ENCODE measurements at places on chromosomes 5 and 9. TPM values are rescaled to one million over a fixed set of nuclear protein-coding genes. Genes with fewer than 3 reads are reported as not detected.

LCP2 gene
- total RNA-seq: not detected

CD14 gene
- not detected for total RNA-seq

FBXO38 gene
- 72.4 TPM for total RNA-seq

CFAP157 gene
- total RNA-seq: not detected

NR5A1 gene
- total RNA-seq: not detected

SFXN1 gene
- 86.6 TPM for total RNA-seq

TMEM174 gene
- not detected for total RNA-seq

ENG gene
- total RNA-seq: 209 TPM

ADGRD2 gene
- not detected for total RNA-seq

OXCT1 gene
- 26.1 TPM for total RNA-seq

SLC25A25 gene
- 22.5 TPM for total RNA-seq

ROPN1L gene
- 0.96 TPM for total RNA-seq

LHX6 gene
- 10.1 TPM for total RNA-seq

TNFSF15 gene
- 19.3 TPM for total RNA-seq

ATP10B gene
- not detected for total RNA-seq

KCNV2 gene
- not detected for total RNA-seq

LHX3 gene
- total RNA-seq: not detected

DTWD2 gene
- total RNA-seq: 2.9 TPM

RASEF gene
- not detected for total RNA-seq

URM1 gene
- total RNA-seq: 49.6 TPM

ORM2 gene
- not detected for total RNA-seq

RABEPK gene
- 22.2 TPM for total RNA-seq

TPM2 gene
- 10.5 TPM for total RNA-seq

DDX4 gene
- total RNA-seq: not detected

GAPT gene
- not detected for total RNA-seq

KCTD16 gene
- 0.19 TPM for total RNA-seq

IRF1 gene
- total RNA-seq: 22.7 TPM

PCDHGB7 gene
- total RNA-seq: 15.7 TPM

SPINK13 gene
- total RNA-seq: not detected

ALG2 gene
- 58.5 TPM for total RNA-seq

ENTREP1 gene
- 6.1 TPM for total RNA-seq

FGF18 gene
- 0.10 TPM for total RNA-seq

FOXD4L4 gene
- total RNA-seq: 0.19 TPM

GHR gene
- 2.4 TPM for total RNA-seq

ZNF300 gene
- 5.3 TPM for total RNA-seq

Measured in vein endothelial cell (primary cell).